ENCODE measurements at places on chromosomes 4 and X.

DNA sequence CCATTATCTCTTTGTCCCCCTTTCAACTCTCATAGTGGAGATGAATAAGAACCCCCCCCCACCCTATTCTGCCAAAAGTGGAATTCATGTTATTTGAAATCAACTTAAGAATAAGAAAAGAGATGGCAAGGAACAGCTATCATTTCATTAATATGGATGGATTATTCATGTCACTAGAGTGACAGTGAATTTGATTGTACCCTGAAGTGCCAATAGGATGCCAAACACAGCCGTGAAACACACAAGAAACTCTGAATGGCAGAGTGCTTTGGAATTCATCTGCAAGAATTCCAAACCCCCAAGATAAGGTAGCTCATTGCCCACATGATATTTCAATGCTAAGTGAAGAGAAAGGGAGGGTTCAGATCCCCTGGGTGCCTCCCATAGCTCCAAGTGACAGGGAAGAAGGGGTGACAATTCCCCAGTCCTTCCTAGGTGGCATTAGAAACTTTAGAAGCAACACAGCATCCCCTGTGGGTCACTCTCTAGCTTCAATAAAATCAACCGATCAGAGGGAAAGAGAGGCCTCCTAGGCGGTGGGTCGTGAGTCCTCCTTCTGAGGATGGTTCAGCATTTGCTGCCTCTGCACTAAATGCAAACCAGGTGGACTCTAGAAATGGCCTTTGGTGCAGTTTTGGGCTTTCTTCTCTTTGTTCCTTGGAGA is 84.3 kb downstream of the MGST2 start:
- no peak for DNase-seq

DNA sequence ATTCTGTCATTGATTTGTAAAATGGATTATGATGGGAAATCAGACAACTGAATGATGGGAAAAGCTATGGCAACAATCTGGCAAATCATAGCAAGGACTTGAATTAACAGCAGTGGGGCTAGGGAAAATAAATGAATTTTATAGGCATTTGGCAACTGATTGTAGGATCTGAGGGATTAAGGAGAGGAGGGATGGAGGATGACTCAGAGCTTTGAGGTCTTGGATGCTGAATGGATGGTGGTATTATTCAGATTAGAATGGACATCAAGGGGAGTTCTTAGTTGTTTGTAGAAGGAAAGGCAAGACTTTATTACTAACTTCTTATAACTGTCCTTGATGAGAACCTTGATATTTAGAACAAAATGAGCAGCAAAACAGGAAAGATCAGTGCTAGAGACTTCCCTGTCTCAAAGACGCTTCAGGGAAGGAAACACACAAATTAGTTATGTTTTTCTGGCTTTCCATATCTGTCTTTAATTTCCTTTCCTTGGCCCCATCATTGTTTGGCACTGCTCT is 51.4 kb upstream of the HHIP start:
- peak; percentile 18 for DNase-seq

- no peak for DNase-seq
These were observed 329.4 kb downstream of the PTTG2 start for GRCh38 chr4:38289553-38289952.

DNA sequence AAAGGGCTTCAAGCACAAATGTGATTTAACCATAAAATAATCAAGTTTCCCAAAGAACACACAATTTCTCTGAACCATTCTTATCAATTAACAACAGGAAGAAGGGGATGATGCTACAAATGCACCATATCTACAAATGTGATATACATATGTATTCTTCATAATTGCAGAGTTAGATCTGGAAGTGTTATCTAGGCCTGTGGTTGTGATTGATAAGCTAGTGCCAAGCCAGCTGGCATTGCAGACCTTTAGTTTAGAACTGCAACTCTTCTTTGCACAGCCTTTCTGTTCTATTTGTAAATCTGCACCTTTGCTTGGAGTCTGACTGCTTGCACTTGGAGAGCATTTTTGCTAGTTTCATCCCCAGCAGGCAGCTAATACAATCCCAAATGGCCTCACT is 145.5 kb upstream of the NPY2R start:
- DNase-seq, result no peak

DNA sequence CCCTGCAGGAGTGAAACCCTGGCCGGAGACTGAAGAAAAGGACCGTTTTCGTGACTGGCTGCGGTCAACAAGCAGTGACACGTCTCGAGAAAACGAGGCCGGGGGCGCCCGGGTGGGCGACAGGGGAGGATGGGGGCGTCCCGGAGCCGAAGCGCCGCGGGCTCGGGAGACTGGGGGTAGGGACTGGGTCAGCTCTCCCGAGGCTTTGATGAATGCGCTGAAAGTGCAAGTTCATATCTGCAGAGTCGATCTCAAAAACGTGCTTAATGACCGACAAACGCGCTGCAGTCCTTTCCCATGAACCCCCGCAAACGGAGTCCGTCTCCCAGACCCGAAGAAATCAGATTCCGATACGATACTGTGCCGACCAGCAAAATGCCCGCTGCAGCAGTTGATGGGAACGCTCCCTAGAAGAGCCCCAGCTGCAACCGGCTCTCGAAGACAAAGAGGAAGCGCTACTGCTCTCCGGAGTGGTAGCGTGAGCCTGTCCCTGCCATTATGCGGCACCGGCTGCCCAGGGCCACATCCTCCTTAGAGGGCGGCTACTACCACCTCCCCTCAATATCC is 806 bp upstream of the CD99L2 start:
- peak; percentile 21 for DNase-seq

GRCh38 chrX:44898411-44899221 is 25.6 kb downstream of the KDM6A start:
- peak; percentile 58 for DNase-seq

DNA sequence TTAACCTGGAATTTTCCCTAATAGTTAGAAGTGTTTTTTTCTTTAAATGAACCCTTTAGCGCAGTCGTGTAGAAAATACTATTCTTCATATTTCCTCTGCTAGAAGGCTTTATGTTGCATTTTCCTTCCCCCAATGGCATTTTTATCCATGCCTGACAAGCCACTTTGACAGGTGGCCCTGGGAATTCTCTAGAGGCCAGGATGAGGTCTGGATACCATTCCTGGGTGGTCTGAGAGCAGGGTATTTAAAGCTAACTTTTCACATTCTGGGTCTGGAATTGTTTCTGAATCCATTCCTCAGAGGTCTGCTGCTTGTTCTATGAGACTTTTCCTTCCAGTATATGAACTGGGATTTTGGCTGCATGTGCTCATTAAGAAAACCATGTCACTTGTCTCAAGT is 31.2 kb upstream of the PDGFRA start:
- no peak for DNase-seq

DNA sequence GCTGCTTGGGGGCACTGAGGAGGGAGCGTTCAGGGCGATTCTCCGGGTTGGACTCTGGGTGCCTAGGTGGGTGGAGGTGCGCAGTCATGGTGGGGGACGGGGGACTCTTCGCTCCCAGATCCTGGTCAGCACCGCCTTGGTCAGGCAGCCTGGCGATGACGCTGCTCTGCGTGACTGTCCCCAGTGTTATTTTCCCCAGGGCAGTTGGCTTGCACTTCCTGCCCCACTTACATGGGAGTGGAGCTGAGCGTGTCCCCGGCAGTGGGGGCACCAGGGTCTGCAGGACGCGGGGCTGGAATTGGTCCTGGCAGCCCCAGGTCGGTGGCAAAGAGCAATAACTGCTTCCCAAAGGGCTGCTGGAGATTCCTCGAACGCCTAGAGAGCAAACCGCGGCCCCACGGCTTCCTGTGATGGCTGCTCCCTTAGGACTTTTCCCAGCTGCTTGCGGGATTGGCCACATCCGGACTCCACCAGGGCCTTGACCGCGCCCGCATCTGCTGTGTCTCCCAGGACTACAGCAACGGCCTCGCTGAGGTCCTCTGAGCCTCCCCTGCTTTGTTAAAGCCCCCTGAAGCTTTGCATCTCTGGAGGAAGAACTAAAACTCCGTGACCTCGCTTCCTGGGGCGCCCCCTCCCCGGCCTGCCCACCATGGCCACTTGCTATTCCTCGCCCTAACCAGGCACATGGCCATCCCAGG is 35.3 kb upstream of the GPR78 start:
- no peak for DNase-seq

DNA sequence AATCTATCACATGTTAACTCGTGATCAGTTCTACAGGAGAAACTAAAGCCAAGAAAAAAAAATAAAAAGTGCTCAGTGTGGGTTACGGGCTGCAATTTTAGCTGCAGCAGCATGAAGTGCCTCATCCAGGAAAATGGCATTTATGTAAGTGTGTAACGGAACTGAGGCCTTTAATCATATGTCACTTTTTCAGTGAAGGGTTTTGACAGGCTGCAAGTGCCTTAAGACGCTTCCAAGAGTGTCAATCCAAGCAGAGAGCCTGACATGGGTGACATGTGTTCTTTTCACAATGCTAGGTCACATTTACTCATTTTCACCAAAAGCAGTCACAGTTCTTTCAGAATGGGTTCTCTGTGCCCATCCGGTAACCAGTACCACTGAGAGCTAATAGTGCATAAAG is 604.6 kb downstream of the RAB28 start:
- no peak for DNase-seq

DNA sequence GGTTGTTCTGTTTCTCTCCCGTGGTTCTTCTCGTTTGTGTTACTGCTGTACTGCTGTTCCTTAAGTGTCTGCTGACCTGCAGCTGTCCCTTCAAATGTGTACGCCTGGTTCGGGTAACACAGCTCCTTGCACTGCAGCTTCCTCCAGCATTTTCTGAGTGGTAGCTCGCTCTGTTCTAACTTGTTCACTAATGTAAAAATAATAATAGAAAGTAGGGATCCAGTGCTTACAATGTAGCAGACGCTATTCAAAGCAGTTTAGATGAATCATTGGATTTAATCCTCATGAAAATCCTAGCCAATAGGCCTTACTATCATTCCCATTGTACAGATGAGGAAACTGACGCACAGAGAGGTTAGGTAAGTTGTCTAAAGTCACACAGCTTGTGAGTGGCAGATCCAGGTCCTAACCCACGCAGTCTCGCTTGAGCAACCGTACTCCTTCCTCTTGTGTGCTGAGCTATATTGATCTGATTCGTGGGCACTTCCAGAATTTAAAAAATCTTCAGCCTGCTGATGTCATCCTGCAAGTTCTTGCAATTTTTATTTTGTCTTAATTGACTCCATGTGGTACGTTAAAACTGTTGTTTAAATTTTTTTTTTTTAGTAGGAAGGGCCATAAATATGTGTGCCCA is 448.2 kb upstream of the FAT1 start:
- peak; percentile 11 for DNase-seq

DNA sequence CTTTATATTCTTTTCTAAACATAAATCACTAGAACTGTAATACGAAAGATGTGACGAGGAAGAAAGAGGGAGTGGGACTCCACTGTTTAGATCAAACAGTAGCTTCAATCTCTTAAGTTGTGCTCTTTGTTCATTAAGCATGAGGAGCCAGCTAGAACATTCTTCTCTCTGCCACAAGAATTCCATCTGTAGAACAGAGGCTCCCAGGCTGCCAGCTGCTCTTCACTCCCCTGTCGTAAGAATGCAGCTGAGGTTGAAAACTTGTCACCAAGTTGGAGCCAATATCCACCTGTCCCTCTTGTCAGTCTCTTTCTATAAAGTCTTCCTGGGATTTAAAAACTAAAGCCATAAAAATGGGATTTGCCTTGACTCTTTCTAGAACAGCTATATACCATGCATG is 65.0 kb upstream of the SEC24B start:
- DNase-seq, result peak; percentile 3

GRCh38 chrX:98379134-98379533 is 1495.4 kb downstream of the RPA4 start:
- DNase-seq, result no peak

GRCh38 chr4:34619531-34620162 is 1624.7 kb downstream of the ARAP2 start:
- peak; percentile 10 for DNase-seq

GRCh38 chr4:111666826-111667360 is 478.4 kb upstream of the FAM241A start:
- no peak for DNase-seq

DNA sequence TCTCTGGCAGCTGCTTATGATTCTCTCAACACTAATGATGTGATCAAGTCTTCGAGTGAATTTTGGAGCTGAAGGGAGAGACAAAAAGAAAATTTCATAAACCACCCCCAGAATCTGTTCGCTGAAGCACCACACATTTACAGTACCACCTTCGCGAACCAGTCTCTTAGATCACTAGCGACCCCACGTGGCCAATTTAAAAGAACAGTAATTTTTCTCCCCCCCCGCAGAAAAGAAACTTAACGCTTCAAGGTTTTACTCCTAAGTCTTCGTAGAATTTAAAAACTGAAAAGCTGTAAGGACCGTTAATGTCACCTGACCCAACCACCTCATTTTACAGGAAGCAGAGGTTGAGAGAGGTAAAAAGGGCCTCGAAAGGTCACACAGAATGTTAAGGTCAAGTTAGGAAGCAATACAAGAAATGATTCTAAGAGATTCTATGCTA is 187.5 kb downstream of the QDPR start:
- peak; percentile 64 for DNase-seq

DNA sequence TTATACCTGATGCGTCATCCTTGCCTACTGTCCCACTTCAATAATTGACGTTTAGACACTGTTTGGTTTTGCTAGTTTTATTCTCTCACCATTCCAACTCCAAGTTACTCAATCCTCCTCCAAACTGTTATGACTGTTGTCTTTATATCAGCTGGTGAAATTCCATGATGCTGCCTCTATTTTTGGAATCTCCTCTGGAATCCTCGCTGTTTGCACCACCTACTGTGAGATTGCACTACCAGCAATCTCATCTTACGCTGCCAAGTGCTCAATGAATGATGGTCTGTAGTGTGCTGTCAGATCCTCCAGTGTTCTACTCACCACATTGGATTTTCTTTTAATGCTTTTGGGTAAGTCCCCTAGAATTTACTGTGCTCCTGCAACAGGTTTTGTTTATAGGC is 13.2 kb upstream of the PCDH18 start:
- DNase-seq, result peak; percentile 60

DNA sequence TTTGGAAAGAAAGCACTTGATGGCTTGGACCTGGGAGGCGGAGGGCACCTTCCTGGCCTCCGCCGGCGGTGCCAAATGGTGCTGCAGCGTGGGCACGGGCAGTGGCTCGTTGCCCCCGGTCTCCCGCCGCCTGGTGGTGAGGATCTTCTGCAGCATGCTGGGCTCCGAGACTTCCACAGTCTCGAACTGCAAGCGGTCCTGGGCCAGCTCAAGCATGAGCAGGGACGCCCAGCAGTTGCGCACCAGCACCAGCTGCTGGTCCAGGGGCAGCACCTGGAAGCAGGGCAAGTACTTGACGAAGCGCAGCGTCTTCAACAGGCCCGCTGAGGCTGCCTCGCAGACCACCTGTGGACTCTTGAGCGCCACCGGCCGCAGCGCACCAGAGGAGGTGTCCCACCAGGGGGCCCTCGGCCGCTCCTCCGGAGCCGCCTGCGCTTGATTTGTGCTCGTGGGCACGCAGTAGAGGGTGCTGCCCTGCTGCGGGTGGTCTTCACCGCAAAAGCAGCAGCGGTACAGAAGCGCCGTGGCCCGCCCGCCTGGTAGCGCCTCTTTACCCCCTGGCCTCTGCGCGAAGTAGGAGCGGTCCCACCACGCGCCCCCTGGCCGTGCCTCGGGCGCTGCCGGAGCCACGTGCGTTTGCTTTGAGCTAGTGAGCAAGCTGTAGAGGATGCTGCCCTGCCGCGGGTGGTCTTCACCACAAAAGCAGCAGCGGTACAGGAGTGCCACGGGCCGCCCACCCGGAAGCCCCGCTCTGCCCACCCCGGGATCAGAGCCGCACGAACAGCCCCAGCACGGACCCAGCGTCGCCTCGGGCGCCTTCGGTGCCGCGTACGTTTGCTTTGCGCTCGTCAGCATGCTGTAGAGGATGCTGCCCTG is 689 bp downstream of the NR0B1 start:
- DNase-seq, result no peak

Measured in iris pigment epithelial cell (primary cell).